ENCODE measurements at places on chromosomes 16 and 17.

DNA sequence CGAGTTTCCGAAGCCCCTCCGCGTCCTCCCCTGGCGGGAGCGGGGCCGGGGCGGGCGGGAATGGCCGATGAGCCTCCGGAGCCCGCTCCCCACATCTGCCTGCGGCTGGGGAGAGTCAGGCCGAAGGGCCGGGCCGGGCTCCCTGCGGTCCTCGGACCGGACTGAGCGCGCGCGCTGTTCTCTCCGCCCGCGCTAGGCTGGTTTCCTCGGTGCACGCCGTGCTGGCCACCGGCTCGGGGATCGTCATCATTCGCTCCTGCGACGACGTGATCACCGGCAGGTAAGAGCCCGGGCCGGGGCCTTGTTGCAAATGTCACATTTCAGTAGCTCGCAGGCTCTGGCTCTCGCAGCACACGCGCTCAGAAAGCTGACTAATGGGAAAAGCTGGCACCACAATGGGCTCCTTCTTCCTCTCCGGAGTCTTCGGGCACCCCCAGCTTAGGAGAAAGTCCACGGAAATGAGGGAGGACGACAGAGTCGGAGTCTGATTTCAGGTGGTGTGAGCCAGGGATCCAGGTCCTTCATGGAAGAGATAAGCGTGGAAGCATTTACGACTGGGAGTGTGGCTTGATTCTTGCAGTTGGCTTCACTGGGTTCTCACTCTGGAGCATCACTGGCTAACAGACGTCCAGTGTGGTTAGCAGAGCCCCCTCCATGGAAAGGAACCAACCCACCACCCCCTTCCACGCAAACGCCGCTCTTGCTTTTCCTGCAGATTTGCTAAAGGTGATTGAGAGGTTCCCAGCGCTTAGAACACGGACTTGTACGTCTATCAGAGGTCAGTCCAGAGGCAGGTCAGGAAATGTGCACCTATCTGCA, 715 bp downstream of the TLCD3A start:
- DNase-seq: no peak

GRCh38 chr17:79746889-79747507, 16.3 kb downstream of the ENPP7 start:
- no peak for DNase-seq

GRCh38 chr17:65531256-65532100, 30.0 kb downstream of the AXIN2 start:
- no peak for DNase-seq

DNA sequence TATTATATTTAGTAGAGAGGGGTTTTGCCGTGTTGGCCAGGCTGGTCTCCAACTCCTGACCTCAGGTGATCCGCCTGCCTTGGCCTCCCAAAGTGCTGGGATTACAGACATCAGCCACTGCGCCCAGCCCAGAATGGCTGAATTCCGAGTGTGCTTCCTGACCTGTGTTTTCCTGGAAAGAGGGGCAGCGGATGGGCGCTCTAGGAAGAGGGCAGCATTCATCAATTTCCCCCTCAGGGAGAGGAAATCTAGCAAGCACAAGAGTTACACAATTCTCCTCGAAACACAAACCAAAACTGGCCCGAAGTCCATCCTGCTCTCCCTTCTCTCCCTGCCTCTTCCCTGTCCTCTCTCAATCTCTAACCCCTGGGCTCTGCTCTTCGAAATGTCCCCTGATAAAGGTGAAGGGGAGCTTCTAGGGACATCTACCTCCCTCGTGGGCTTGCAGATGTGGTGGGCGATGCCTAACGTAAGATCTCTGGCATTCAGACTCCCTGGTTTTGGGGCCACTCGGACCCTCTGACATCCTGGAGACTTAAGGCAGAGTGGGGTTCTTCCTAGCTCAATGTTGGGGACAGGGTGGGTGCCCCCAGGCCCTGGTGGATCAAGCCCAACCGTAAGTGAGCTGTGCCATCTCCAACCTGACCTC, 1.0 kb downstream of the IL27 start:
- DNase-seq: no peak

GRCh38 chr17:66098040-66098439, 93.9 kb downstream of the CEP112 start:
- DNase-seq: no peak

DNA sequence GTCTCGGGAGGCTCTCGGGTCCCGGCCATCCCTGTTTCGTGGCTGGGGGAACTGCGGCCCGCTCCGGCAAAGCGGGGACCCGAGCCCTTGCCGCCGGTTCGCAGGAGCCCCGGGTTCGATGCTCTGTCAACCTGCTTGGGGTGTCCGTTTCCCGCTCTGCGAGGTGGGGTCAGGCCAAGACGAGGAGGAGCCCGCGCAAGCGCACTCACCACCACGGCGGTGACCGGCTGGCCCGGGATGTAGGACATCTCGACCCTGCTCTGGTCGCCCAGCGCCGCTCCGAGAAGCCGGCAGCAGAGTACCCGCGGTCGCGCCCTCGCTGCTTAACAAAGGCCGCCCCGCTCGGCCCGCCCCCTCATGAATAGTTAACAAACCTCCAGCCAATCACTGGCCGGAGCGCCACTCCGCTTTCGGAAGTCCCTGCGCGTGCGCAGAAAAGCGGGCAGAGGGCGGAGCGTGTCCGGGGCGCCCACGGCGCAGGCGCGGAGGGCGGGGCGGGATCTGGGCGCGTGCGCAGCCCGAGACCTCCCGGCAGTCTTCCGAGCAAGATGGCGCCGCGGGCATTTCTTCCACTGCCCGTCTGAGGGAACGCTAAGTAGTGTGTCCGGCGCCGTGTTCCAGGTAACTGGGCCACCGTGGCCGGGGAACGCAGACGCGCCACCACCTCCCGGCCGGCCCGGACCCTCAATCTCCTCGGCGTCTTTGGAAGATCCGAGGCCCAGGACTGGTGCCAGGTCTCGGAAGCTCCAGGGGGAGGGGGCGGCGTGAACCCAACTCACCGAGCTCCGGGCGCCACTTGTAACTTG, at the start of the genes EMC6 and TAX1BP3:
TSS of gene EMC6 (plus strand) at position 534 of the 806 bp plus-strand sequence. CDS start 335 bp downstream, outside the sequence.
TSS of gene TAX1BP3 (minus strand) at position 300 of the 806 bp plus-strand sequence. CDS start at position 248, 52 bp downstream.
- DNase-seq: peak; percentile 71

GRCh38 chr17:11241611-11242226, 706 bp downstream of the SHISA6 start:
- no peak for DNase-seq

- no peak for DNase-seq
Measured at GRCh38 chr17:40224718-40225550, 5.8 kb downstream of the WIPF2 start.

DNA sequence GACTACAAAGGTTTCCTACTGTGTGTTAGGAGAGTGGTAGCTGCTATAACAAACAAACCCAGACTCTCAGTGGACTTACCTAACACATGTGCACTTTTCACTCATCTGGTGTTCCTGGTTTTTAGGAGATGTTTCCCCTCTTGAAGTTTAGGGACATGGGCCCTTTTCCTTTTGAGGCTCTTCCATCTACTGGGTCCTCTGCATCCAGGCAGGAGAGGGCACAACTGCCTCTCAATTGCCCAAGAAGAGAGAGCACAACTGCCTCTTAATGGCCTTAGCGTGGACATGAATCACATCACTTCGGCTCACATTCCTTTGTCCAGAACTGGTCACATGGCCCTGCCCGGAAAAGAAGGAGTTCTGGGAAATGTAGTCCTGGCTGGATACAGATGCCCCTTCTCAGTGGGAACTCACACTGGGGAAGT, 9.8 kb upstream of the TNRC6C start:
- no peak for DNase-seq

GRCh38 chr16:59341368-59341767, 607.3 kb upstream of the GOT2 start:
- no peak for DNase-seq

DNA sequence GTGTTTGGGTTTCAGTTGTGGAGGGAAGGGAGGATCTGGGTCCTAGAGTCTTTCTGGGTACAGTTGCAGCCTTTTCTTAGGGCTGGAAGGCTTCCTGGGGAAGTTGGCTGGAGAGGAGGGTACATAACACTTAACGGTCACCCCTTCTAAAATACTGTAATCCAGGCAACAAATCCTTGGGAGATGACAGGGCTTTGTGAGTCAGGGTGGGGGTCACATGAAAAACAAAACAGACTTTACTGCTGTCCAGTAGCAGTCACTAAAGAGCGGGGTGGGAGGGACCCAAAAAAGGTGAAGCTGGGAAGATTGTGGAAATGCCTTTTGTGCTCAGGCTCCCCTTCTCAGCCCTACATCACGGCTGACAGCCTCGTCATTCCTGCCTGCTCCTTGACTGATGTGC, 6.3 kb downstream of the SAP30BP start:
- no peak for DNase-seq

GRCh38 chr17:82709676-82710498, 6.6 kb upstream of the FN3KRP start:
- DNase-seq: no peak

DNA sequence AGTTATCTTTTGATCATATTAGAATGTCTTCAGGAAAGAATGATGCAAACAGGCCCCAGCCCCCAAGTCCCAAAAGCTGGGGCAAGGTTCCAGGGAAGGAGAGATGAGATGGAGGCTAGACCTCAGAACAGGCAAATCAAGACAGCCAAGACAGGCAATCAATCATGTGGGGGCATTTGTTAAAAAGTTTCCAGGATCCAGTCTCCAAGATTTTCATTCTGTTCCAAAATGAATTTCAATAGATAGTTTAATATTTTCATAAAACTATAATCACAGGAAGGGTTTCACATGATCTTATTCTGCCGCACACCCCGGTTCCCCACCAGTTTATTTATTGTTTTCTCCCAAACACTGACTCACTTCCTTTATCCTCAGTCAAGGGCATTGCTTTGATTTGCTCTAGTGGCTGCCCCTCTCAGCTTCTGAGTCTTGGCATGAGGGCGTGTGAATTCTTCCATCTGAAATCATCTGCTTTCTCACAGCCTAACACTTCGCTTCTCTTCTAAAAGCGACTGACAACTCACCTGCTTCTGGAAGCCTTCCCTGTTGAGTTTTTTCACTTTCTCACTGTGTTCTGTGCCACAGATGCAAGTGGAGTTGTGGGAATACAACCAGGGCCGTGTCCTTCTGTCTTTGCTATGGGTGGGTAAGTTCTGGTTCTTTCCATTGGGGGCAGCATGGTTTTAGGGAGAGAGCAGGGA, 12.2 kb upstream of the TERF2 start:
- peak; percentile 71 for DNase-seq

DNA sequence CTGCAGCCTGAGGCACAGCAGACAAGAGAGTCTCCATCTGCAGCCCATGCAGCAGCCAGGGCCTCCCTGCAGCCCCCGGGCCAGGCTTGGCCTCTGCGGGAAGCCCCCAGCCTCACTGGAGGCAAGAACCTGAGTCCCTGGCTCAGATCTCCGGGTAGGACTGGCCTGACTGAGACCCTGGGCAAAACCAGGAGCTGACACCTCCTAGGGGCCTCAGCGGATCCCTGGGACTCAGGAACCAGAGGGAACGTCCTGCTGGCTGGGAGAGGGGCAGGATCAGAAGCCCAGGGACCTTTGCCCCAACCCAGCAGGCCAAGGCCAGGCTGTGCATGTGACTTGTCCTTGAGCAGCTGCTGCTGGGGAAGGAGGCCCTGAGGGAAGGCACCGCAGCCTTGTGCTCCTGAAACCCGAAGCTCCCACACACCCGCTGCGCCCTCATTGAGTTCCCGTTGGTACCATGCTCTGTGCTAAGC, 1.7 kb upstream of the PRSS21 start:
- DNase-seq: no peak

GRCh38 chr17:60720763-60721531, 43.3 kb downstream of the BCAS3 start:
- no peak for DNase-seq
